ENCODE measurements at places on chromosomes 11 and 22. TPM values are rescaled to one million over a fixed set of nuclear protein-coding genes. Genes with fewer than 3 reads are reported as not detected.

DNA sequence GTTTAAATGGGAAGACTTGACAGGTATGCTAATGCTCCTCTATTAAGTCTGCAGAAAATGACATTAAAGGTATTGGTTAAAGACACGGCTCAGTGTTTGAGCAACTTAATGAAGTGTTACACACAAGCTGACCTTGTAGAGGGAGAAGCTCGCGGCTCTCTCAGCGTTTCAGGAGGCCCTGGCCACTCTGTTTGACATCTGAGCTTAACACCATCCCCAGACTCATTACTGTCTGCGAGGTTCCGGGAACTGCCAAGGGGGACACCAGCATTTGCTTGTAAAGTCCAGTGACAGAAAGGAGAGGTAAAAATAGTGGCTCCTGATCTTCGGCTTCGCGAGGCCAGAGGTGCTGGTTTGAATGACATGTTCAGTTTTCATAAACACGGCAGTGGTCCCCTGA, 540.7 kb upstream of the CADM1 start:
- no peak overlapping the region for H3K27ac ChIP-seq
- H3K36me3 ChIP-seq: no peaks in the 10 kb centered on the region
- no peaks in the 10 kb centered on the region for H3K27me3 ChIP-seq
- H3K4me3 ChIP-seq: no peak overlapping the region
- no peak for DNase-seq

The OR5A1 gene
- total RNA-seq: not detected

DNA sequence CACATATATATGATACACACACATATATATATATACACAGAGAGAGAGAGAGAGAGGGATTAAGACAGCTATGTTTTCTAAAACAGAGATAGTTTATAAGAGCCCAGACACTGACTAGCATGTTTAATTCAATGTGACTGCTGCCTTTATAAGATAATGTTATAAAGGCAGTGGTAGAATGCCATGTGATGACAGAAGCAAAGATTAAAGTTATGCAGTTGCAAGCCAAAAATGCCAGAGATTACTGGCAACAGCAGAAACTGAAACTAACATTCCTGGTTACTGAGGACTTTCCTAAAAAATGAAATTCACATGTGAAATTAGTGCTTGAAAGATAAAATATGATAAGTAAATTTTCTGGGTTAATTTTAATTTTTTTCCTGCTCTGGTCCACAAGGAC, 1888.9 kb downstream of the LRRC4C start:
- no peaks in the 10 kb centered on the region for H3K4me1 ChIP-seq
- H3K27ac ChIP-seq: no peak overlapping the region
- no peaks in the 10 kb centered on the region for H3K27me3 ChIP-seq
- H3K4me3 ChIP-seq: no peak overlapping the region
- no peaks in the 10 kb centered on the region for H3K36me3 ChIP-seq

DNA sequence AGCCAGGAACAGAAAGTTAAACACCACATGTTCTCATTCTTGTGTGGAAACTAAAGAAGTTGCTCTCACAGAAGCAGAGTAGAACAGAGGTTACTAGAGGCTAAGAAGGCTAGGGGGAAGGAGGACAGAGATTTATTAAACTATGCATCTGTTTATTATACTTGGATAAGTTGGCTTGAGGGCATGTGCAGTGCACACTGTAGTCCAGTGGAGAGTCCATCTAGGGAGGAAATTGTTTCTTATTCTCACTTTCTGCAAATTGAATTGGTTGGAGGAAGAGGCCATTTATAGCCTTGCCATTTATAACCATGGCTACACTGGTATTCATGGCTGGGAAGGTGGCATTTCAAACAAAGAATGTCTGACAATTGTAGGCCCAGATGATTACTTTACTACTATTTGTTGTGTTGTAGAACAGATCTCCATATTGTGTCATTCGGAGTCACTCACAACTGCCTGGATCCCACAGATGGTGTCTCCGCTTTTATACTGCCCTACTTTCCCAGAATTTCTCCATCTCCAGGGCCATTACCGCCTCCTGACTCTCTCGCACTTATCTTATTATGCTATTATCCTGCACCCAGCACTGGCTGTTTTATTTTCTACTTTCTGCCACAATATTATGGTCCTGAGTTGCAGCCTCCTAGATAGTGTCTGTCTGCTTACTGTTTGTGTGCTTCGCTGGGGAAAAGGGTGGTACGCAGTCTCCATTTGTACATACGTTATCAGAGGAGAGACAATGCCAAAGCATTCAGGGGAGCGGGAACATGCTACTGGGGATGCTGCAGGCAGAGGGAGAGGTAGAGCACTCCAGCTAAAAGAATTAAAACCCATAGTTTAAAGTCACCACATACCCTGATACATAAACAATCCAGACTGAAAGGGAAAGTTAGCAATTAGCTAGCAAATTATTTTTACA, 169.3 kb upstream of the BLID start:
- no peaks in the 10 kb centered on the region for H3K36me3 ChIP-seq
- DNase-seq: no peak
- no peak overlapping the region for H3K27ac ChIP-seq
- H3K27me3 ChIP-seq: no peaks in the 10 kb centered on the region
- H3K4me1 ChIP-seq: no peaks in the 10 kb centered on the region

DNA sequence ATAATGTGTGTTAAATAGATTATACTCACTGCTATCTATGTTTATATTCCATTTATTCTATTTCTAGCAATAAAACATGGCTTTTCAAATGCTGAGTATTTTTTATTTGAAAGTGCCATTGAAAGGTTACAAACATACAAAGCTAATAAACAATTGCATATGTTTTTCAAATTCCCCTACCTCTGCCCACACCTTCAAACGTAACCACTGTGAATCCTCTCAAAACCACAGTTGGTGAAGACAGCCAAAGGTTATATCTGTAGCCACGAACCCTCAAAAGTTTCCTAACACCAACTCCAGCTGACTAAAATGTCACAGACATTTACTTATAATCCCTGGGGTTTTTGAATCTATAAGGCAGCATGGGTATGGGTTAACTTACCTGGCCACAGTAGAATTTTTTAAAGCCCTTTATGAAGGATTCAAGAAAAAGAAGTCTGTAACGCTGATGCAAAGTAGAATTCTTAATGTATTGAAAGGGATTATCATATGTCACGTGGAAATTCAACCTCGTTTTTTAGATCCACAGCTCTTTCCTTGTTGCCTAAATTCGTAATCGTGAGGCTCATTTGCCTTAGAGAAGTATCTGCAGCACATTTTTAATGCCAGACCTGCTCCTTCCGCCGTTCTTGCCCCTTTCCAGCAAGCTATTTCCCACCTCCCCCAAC, 122.5 kb upstream of the ZC3H12C start:
- no peak overlapping the region for H3K4me3 ChIP-seq
- H3K4me1 ChIP-seq: peaks cover 3% of the 10 kb centered on the region
- H3K27ac ChIP-seq: no peak overlapping the region
- DNase-seq: no peak

GRCh38 chr11:124930799-124931198, 5.0 kb downstream of the HEPACAM start:
- no peaks in the 10 kb centered on the region for H3K4me1 ChIP-seq
- H3K27me3 ChIP-seq: no peaks in the 10 kb centered on the region
- H3K27ac ChIP-seq: no peak overlapping the region
- DNase-seq: no peak
- H3K4me3 ChIP-seq: no peak overlapping the region
- H3K36me3 ChIP-seq: no peaks in the 10 kb centered on the region

The POU2AF3 gene
- 6.7 TPM for total RNA-seq

GRCh38 chr22:22587577-22588188, 28.6 kb upstream of the PRAME start:
- H3K36me3 ChIP-seq: no peaks in the 10 kb centered on the region
- H3K27me3 ChIP-seq: no peaks in the 10 kb centered on the region
- no peak overlapping the region for H3K27ac ChIP-seq
- no peak for DNase-seq
- no peak overlapping the region for H3K4me3 ChIP-seq

GRCh38 chr11:125247431-125247830, 82.9 kb downstream of the PKNOX2 start:
- H3K4me3 ChIP-seq: no peak overlapping the region
- DNase-seq: no peak
- H3K27ac ChIP-seq: no peak overlapping the region
- H3K4me1 ChIP-seq: peaks cover 10% of the 10 kb centered on the region
- H3K27me3 ChIP-seq: no peaks in the 10 kb centered on the region

- no peaks in the 10 kb centered on the region for H3K27me3 ChIP-seq
- no peaks in the 10 kb centered on the region for H3K36me3 ChIP-seq
- no peaks in the 10 kb centered on the region for H3K4me1 ChIP-seq
- no peak overlapping the region for H3K27ac ChIP-seq
- no peak for DNase-seq
Measured at GRCh38 chr11:41781441-41781840, 322.0 kb upstream of the LRRC4C start.

DNA sequence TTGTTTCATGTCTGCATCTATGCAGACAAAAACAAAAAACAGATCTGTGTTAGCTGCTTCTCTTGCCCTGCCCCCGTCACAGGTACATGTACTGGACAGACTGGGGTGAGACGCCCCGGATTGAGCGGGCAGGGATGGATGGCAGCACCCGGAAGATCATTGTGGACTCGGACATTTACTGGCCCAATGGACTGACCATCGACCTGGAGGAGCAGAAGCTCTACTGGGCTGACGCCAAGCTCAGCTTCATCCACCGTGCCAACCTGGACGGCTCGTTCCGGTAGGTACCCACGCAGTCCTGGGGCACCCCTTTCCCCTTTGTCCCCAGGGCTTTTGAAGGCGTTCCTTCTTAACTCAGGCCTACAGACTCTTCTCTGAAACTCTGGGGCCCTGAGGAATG, 45.2 kb downstream of the LRP5 start:
- no peaks in the 10 kb centered on the region for H3K27me3 ChIP-seq
- no peak overlapping the region for H3K27ac ChIP-seq
- H3K4me3 ChIP-seq: no peak overlapping the region

DNA sequence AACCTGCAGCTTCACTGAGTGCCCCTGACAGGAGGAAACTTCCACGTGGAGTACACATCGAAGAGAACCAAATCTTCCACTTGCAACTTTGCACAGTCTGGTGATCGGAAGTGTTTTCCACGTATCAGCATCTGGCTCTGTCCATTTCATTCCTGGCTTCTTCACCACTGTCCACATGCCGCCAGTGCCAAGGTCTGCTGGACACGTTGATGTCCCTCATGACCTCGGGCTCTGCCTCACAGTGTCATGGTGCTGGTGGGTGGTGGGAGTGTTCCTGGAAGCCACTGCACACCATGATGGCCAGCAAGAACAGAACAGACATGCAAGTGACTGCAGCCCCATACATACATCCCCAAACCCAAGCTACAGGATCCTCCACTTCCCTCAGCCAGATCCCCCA, 48.4 kb downstream of the WNT11 start:
- no peak overlapping the region for H3K4me3 ChIP-seq
- no peaks in the 10 kb centered on the region for H3K36me3 ChIP-seq

The RFPL3 gene
- total RNA-seq: not detected

DNA sequence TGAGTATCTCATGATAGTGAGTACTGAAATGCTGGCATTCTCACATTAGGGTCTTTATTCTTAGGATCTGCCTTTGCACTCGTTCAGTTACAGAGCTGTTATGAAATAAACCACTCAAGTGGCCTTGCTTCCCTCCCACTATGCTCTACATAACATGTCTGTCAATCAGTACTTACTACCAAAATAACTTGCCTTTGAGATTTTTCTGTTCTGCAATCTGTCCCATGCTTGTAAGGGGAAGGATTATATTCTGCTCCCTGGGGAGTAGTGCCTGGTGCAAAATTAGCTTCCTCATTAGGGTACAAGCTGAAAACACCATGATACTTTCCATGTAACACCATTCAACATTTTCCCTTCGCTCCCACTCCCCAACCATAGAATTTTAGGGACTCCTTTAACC, 1.9 kb upstream of the GRAP2 start:
- no peak for DNase-seq
- H3K27ac ChIP-seq: no peak overlapping the region
- H3K4me1 ChIP-seq: no peaks in the 10 kb centered on the region
- no peak overlapping the region for H3K4me3 ChIP-seq
- no peaks in the 10 kb centered on the region for H3K36me3 ChIP-seq

DNA sequence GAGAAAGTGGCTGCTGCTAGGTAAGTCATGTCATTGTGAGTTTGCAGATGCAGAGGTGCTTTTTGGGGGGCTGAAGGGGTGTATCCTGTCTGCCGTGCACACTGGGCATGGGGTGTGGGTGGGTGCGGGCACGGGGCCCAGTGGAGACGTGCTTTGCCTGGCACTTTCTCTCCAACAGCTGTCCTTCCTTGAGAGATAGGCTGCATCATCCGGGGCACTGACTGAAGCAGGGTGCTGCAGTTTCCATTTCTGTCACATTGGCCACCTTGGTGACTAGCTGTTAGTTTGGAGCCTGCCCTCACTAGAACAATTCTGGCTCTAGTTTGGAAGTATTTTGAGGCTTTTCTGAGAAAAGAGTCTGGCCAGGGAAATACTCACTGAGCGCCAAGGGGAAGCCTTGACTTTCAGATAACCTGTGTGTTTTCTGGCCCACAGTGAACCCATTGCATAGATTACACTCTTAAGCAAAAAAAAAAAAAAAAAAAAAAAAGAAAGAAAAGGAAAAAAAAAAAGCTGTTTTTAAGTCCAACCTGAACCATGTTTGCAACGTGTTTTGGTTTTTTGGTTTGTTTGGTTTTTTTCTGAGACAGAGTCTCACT, 219.2 kb downstream of the NAV2 start:
- H3K27ac ChIP-seq: peak overlapping the region; percentile 76
- no peaks in the 10 kb centered on the region for H3K36me3 ChIP-seq
- H3K4me3 ChIP-seq: no peak overlapping the region
- no peaks in the 10 kb centered on the region for H3K27me3 ChIP-seq
- DNase-seq: peak; percentile 48

DNA sequence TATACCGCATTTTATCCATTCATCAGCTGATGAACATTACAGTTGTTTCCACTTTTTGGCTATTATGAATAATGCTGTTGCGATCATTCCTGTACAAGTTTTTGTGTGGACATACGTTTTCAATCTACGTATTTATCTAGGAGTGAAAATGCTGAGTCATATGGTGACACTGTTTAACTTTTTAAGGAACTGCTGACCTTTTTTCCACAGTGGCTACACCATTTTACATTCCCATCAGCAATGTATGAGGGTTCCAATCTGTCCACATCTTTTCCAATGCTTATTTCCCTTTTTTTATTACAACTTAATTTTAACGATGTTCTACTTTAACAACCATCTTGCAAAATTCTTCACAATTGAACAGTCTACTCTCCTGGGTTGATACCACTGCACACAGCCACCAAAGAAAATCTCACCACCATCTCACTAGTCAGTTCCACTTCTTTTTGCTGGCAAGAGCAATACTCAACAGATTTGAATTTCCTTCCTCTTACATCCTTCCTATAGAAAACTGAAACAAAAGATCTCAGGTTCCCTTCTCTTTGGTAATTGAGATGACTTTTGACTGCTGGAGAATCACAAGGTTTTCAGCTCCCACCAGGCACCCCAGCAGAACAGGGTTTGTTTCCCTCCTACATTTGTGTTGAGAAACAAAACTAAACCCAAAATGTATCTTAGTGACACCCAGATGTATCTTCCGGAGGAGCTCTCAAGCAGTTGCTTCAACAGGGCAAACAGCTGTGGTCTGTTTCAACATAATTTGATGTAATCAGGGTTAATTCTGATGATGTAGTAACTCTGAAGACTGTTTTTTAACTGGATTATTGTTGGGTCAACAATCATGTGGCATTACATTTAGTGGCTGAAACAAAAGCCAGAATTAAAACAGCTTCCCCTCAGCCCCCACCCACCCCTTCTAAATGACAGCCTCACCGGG, 7.0 kb upstream of the GAB2 start:
- no peak for DNase-seq
- no peak overlapping the region for H3K4me3 ChIP-seq
- peaks cover 12% of the 10 kb centered on the region for H3K4me1 ChIP-seq
- H3K36me3 ChIP-seq: no peaks in the 10 kb centered on the region
- H3K27me3 ChIP-seq: no peaks in the 10 kb centered on the region
- H3K27ac ChIP-seq: no peak overlapping the region

GRCh38 chr11:121610706-121611105, 157.9 kb upstream of the SORL1-AS1 start:
- no peaks in the 10 kb centered on the region for H3K4me1 ChIP-seq
- no peak for DNase-seq
- H3K27ac ChIP-seq: no peak overlapping the region
- H3K36me3 ChIP-seq: no peaks in the 10 kb centered on the region
- H3K27me3 ChIP-seq: no peaks in the 10 kb centered on the region
